Karpas-422 (cell line): ENCODE measurements at places on chromosomes 7 and 10. TPM values are rescaled to one million over a fixed set of nuclear protein-coding genes. Genes with fewer than 3 reads are reported as not detected.

- DNase-seq, result no peak
Measured at GRCh38 chr7:80536426-80536825, 24.6 kb upstream of the GNAT3 start.

Gene SP8
- total RNA-seq, result not detected in 2 replicates

Gene GFRA1
- not detected in 2 replicates for total RNA-seq

Gene HOXA3
- 1.3 TPM in 2 replicates for total RNA-seq

Gene AKR1C2
- total RNA-seq, result not detected in 2 replicates

DNA sequence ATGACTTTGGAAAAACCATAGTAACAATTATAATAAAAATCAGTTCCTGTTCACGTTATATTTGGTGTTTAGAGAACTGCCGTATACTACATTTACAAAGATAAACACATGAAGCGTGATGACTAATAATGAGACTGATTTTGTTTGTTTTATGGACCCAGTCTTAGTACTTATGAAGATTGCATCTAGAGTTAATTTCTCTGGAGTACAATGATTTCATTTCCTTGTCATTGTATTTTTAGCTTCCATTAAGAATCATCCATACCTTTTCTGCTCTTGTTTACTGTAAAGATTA is 2.9 kb downstream of the RBM20 start:
- no peak for DNase-seq

Gene AGBL3
- total RNA-seq, result 0.97 and 3.5 TPM in 2 replicates

Gene GATA3
- total RNA-seq, result not detected in 2 replicates

GRCh38 chr7:44395067-44395466 is 69.7 kb upstream of the CAMK2B start:
- no peak for DNase-seq
